CD8-positive, alpha-beta memory T cell (primary cell): ENCODE measurements at places on chromosomes 16 and 17.

DNA sequence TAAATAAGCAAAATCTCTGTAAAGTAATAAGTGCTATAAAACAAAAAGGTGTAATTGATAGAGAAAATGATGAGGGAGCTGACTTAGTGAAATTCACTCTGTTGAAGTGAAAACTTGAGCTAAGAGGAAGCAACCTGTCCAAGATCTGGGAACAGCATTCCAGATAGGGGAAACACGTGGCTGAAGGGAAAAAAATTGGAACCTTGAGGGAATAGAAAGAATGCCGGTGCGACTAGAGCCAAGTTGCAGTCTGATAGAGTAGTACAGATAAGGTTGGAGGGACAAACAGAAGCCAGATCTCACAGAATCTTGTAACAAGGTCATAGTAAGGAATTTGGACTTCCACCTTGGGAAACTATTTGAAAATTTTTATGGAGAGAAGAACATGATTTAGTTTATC, 623 bp upstream of the DDX52 start:
- no peak for DNase-seq

DNA sequence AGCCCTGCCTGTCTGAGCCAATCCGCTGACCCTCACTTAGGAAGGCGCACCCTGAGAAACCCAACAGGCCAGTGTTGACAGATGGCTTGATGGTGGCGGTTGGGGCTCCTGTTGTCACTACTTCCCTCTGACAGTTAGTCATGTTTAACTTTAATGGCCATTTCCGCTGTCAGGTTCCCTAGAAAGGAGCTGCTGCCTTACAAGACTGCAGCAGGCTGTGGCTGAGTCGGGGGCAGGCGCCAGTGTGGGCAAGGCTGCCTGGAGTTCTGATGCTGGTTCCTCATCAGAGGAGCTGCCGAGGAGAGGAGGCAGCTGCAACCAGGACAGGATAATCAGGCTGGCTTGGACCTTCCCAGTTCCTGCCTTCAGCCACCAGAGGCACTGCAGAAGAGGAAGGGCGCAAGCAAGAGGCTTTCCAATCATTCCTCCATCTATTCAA, 223.2 kb upstream of the DYNLRB2 start:
- no peak for DNase-seq

- no peak for DNase-seq
Measured at GRCh38 chr16:49330562-49331201, 42.9 kb upstream of the C16orf78 start.

- DNase-seq, result no peak
Measured at GRCh38 chr16:84868829-84869472, 49.2 kb downstream of the CRISPLD2 start.

GRCh38 chr16:2799859-2800226, 1.6 kb downstream of the PRSS41 start:
- DNase-seq, result no peak

- DNase-seq, result no peak
Measured at GRCh38 chr17:74342224-74342623, 16.2 kb downstream of the KIF19 start.

DNA sequence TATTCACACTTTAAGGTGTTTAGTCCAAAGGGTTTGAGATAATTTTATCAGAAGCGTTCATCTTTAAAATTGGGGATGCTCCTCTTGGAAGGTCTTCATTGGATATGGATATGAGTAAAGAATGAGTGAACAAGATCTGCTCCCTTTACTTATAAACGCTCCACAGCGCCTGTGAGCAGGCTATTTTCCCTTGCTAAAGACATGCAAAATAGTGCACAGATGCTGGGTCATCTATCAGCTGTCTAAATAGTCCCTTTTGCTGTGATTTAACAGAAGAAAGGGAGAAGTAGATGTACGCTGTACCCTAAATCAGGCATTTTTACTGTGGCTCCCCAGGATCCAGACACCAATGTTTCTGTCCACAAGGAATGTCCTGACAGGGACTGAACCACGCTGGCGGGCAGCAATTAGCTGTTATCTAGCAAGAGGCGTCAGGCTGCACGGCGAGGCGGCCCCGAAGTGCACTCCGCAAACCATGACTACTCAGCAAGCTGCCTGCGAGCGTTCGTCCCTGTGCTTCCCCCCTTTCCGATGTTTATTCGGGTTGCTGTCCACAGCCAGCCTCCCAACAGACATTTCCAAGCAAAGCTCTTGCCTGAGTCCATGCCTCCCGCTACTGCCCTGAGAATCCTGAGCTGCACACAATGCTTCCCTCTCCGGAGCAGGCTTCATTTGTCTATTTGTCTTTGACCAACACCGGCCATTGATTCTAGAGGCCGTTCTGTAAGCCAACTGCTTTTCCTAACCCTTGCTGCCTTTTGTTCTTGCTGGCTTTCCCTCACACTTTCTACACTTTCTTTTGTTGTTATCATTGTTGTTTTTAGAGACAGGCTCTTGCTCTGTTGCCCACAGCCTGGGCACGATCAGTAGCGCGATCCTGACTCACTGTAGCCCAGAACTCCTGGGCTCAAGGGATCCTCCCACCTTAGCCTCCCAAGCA, 55.7 kb upstream of the CNEP1R1 start:
- no peak for DNase-seq

DNA sequence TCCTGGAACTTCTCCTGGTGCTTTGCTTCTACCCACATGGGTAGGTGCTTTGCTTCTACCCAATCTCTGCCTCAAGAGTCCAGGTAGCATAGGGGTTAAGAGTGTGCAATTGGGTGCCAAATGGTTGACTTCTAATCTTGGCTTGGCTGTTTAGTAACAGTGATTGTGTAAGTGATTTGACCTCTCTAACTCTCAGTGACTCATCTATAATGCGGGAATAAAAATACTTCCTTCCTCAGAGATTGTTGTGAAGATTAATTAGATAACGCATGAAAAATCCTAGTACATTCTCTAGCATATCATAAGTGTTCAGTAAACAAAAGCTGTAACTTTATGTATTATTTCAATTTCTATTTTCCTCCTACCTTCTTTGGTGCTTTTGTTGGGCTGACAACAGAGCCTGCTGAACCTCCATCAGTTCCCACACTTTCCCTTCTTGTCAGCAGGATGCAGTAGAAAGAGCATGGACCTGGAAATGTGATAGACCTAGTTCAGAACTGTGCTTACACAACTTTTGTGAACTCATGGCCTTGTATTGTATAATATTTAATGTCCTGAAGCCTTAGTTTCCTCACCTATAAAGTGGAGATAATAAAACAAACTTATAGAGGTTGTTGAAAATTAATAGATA, 72.9 kb upstream of the SMIM36 start:
- no peak for DNase-seq

- DNase-seq, result no peak
Measured at GRCh38 chr16:78432451-78432850, 333.0 kb downstream of the WWOX start.

DNA sequence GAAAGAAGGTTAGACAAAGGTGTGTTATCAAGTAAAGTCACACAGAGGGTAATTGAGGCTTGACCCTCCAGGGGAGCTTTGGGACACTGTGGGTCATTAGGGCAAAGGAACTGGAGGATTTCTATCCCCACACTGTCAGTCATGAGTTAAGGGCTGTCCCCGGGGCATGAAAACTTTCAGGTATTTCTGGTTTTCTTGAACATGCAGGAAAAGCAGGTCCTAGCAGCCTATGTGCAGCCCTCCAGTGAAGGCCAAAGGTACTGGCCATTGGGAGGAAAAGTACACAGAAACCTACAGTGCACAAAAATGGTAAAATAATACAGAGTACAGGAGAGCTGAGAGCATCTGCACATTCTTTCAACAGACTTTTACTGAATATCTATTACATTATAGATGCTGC, 44.4 kb upstream of the SCNN1B start:
- no peak for DNase-seq

- DNase-seq, result no peak
Measured at GRCh38 chr16:88888461-88889387, 22.3 kb upstream of the PABPN1L start.

- no peak for DNase-seq
Measured at GRCh38 chr17:10316801-10317542, 55.8 kb downstream of the MYH13 start.

GRCh38 chr17:71764505-71764904, 356.3 kb upstream of the SOX9 start:
- no peak for DNase-seq

- DNase-seq, result no peak
Measured at GRCh38 chr17:49993423-49994060, 1.5 kb downstream of the DLX3 start.

DNA sequence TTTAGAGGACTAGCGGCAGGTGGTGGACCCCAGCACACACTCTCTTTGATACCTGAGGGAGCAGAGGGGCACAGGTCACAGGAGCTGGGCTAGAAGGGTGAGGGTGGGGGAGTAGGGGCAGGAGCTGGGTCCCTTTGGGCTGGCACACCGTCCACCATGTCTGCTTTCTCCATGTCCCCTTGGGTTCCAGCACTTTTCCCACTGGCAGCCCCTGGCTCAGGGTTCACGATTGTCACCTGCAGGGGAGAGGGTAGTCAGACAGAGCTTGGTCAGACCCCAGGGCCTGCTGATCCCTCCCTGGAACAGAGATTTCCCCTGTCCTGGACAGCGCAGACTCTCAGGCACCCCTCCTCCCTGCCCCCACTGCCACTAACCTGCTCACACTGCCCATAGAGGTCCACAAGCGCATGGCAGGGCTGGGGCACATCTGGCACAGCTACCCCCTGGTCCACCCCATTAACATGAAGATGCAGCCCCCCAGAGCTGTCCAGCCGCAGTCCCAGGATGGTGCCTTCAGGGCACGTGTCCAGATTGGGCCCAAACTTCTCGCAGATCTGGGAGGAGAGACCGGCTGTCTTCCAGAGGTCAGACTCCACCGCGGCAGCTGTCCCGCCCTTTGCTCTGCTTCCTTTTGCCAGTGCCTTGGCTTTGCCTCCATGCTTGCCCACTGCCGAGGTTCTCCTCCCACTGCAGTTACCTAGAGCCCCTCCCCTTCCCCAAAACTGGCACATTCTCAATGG, 3.1 kb upstream of the GPS2 start:
- no peak for DNase-seq

DNA sequence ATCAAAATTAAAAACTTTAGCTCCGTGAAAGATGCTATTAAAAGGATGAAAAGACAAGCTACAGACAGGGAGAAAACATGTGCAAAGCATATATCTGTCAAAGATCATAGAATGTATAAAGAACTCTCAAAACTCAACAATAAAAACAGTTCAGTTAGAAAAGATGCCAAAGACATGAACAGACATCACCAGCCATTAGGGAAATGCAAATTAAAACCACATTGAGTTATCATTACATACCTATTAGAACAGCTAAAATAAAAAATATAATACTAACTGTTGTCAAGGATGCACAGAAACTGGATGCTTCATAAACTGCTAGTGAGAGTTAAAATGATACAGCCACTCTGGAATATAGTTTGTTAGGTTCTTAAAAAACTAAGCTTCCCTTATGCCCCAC, 58.8 kb downstream of the NFATC3 start:
- DNase-seq, result no peak

- DNase-seq, result no peak
Measured at GRCh38 chr17:63480192-63480784, 3.4 kb downstream of the ACE start.

- no peak for DNase-seq
Measured at GRCh38 chr17:29102046-29102445, 59.1 kb downstream of the PIPOX start.

DNA sequence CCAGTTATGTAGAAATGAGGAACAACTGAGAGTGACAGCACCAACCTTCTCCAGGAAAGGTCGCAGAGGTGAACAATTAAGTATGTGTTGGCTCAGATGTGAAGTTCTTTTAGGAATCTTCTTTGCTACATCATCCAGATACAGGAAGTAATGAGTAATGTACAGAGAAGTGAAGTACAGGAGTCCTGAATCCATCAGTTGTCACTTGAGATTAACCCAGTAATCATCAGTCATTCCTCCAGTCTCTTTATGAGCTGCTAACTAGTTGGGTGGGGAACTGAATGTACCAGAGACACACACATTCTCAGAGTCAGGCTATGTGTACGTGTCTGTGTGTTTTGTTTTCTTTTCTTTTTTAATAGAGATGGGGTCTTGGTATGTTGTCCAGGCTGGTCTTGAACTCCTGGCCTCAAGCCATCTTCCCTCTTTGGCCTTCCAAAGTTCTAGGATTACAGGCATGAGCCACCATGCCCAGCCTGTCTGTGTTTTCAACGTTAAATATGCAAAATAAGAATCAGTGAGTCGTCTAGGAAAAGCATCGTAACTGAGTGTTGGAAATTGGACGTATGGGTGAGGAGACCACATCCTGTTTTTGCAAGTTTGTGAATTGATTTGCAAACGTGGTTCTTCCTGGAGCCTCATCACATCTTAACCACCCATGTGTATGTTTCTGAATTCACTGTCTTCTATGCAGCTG, 19.9 kb downstream of the ZNF200 start:
- peak; percentile 78 for DNase-seq

DNA sequence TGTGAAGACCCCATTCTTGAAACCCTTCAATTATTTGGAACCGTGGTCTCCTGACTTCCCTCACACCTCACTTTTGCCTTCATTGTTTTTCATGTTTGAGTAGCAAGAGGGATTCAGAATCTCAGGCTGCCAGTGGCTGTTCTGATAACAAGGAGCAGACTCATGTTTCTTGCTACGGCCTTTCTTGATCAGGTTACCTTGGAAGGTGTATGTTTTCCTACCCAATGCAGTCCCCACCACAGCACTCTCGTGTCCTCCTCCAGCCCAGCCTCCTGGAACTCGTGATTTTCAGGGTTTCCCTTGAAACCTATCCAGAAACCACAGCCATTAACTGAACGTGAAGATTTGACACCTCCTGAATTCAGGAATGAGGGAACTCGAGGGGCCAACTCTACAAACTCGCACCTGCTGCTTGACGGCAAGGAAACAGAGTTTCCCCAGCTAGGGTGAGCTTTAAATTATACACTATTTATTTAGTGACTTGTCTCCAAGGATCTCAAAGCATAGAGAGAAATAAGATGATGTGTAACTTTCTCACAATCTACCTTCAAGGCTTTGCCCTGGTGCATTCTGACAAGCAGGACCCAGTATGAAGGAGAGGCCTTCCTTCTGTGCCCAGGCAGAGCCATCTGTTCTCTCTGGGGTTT, 1.6 kb downstream of the ZFHX3 start:
- DNase-seq, result no peak

- peak; percentile 63 for DNase-seq
Measured at GRCh38 chr17:66673668-66674276, 161.1 kb upstream of the CACNG5 start.

- DNase-seq, result peak; percentile 15
Measured at GRCh38 chr17:27245230-27245696, 48.7 kb upstream of the WSB1 start.

GRCh38 chr17:41792845-41793783, 6.6 kb upstream of the JUP start:
- DNase-seq, result no peak

DNA sequence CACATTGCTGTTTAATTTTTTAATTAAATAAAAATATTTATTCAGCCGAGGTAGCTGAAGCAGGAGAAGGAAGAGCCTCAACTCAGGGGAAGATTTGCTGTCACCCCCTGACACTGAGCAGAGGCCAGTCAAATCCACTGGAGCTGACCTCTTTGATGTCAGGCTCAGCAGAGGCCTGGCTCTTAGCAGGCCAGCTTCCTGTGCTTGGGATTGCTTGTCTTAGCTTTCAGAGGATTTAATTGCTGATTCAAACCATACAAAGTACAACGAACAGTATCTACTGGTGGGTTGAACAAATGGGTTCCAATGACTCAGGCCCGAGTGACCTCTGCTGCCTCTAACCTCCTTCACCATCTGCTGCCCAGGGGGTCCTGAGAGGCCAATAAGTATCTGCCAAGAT, 417.0 kb upstream of the HSBP1 start:
- no peak for DNase-seq
